ENCODE measurements at places on chromosomes 7 and 10.

DNA sequence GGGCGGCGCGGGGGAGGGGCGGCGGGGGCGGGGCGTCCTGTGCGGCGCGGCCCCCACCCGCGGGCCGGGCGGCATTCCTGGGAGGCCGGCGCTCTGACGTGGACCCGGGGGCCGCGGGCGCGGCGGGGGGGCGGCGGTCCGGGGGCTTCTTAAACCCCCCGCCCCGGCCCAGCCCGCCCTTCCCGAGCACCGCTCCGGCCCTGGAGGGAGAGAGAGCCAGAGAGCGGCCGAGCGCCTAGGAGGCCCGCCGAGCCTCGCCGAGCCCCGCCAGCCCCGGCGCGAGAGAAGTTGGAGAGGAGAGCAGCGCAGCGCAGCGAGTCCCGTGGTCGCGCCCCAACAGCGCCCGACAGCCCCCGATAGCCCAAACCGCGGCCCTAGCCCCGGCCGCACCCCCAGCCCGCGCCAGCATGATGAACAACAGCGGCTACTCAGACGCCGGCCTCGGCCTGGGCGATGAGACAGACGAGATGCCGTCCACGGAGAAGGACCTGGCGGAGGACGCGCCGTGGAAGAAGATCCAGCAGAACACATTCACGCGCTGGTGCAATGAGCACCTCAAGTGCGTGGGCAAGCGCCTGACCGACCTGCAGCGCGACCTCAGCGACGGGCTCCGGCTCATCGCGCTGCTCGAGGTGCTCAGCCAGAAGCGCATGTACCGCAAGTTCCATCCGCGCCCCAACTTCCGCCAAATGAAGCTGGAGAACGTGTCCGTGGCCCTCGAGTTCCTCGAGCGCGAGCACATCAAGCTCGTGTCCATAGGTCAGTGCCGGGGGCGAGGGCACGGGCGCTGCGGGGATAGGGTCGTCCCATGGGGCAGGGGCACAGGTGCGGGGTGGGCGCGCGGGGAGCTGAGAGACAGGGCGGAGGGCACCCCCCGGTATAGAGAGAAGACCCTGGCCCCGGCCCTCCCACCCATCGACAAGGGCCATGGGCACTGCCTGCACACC is at the start of gene FLNC:
Gene FLNC (plus strand): TSS at position 176 of the 947 bp plus-strand sequence. CDS start 232 bp downstream, at position 408.
- no peak for DNase-seq

- DNase-seq = no peak
These were observed 170.6 kb downstream of the ARHGAP21 start for GRCh38 chr10:24553051-24553612.

DNA sequence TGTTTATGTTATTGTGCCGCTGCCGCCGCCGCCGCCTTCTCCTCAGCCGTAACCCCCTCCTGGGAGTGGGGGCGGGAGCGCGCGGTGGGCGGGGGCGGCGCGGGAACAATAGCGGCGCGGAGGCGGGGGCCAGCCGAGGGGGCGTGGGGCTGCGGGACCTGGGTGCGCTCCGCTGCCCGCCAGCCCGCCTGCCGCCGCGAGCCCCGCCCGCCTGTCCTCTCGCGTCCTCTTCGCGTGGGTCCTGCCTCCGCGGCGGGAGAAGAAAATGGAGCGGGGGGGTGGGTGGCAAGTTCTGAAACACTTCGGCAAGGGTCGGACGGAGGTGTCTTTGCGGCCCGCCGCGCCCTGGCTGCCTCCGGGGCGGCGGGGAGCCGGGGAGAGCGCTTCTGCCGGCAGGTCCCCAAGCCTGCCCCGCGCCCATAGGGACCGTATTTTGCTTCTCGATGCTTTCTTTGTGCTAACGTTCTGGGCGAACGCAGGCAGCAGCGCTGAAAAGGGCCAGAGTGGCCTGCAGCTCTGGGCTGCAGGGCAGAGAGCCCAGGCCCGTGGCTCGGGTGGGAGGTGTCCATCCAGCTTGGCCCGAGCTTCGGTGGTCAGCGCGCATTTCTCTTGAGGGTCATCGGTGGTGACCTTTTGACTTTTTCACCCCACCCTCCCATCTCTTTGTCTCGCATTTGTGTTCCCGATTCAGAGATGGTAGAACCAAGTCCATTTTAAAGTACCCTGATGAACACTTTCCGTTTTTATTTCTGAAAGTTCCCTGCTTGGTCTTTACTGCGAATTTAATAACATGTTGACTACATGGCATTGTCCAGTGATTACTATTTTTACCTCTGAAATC is 613 bp downstream of the MAPK8 start:
- peak; percentile 63 for DNase-seq

GRCh38 chr10:14311206-14311957 is 19.3 kb downstream of the FRMD4A start:
- DNase-seq = no peak

Measured in effector memory CD4-positive, alpha-beta T cell (primary cell).